ENCODE measurements at places on chromosomes 4 and X. TPM values are rescaled to one million over a fixed set of nuclear protein-coding genes. Genes with fewer than 3 reads are reported as not detected.

TMPRSS11D gene
- total RNA-seq = not detected

RTL3 gene
- 0.44 TPM for total RNA-seq

SORBS2 gene
- 132 TPM for total RNA-seq

DNA sequence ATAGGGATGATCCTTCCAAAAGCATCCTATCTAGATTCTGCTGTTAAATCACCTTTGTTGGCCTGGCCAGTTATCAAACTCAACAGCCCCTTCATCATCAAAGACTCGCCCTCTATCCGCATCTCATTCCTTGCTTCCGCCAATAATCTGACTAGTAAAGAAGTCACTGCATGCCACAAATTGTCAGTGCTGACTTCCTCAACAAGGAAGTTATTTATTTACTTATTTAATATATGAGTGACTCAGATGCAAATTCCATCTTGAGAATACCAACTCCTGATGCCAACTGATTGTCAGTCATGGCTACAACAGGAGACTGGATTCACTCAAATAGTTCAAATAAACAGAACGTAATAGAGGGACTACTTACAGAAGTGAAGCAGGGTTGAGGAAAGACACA, 283.8 kb downstream of the TRIML1 start:
- H3K27me3 ChIP-seq = no peaks in the 10 kb centered on the region
- no peaks in the 10 kb centered on the region for H3K4me1 ChIP-seq
- no peak overlapping the region for H3K4me3 ChIP-seq
- DNase-seq = no peak
- H3K27ac ChIP-seq = no peak overlapping the region

- DNase-seq = no peak
- no peak overlapping the region for H3K4me3 ChIP-seq
- H3K27ac ChIP-seq = no peak overlapping the region
- no peaks in the 10 kb centered on the region for H3K36me3 ChIP-seq
- no peaks in the 10 kb centered on the region for H3K4me1 ChIP-seq
- H3K27me3 ChIP-seq = peaks cover 14% of the 10 kb centered on the region
These were observed 367.2 kb downstream of the AFF2 start for GRCh38 chrX:148867596-148867995.

Measured in breast epithelium (tissue), 4 donors.